ENCODE measurements at places on chromosomes 11 and 22.

- no peak for DNase-seq
These were observed 39.0 kb upstream of the RTL6 start for GRCh38 chr22:44537015-44537414.

DNA sequence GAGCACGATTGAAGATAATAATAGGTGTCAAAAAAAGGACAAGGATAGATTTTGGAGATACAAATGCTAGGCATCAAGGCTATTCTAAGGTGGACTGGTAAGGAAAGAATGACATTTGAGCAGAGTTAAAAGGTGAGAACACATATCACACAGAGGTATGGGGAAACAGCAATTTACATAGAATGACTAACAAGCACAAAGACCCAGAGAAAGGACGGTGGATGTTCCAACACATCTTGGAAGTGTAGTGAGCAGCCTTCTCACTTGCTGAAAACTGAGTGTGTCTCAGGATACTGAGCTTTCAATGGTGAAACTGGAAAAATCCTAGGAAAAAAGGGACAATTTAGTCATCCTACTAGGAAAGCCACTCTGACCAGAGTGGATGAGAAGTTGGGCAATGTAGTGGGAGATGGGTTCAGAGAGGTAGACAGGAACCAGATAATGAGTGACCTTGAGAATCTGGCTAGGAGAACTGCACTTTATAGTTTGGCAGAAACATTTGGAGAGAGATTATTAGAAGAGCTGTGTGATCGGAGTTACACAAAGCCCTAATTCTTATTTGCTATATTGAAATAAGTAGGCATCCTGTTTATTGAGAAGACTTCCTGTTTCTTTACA lies 706.0 kb downstream of the KCNA4 start:
- no peak for DNase-seq

DNA sequence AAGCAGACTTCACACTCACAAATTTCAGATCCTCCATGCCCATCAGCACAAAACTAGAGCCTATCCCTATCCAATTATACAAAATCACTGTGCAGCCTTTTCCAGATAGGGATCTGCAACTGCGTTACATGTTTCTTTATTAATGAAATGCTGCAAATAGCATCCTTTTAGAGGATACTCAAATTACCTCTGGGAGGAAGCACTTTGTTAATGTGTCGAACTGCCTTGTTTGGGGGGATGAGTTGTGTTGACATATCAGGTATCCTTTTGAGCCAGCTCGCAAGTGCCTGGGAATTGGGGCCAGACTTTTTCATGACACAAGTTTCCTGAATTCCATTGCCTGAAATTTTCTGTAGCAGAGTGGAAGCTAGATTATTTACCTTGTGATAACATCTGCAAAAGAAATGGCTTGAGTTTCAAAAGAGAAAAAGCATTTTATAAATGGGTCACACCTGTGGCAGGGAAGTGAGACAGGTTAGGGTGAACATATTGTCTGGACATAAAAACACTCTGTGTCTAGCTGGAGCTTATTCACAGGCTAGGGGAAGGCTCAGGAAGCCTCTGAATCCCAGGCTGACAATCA lies 299.1 kb upstream of the MTNR1B start:
- no peak for DNase-seq

DNA sequence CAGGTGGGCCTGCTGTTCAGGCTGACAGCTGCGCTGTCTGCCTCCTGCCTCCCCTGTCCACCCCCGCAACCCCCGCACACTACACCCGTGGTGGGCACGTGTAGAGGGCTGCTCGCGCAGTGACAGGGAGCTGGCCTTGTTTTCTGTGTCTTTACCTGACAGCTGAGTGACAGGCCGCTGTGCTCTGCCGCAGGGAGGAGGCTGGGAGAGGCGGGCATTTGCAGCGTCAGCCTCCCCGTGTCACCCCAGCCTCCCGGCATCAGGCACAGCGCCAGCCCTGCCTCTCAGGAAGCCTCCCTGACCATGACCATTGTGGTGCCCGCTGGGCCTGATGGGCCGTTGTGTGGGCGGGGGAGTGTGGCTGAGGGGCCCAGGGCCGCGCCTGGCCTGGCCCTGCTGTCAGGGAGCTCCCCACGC lies 32.0 kb upstream of the RELT start:
- DNase-seq: no peak

DNA sequence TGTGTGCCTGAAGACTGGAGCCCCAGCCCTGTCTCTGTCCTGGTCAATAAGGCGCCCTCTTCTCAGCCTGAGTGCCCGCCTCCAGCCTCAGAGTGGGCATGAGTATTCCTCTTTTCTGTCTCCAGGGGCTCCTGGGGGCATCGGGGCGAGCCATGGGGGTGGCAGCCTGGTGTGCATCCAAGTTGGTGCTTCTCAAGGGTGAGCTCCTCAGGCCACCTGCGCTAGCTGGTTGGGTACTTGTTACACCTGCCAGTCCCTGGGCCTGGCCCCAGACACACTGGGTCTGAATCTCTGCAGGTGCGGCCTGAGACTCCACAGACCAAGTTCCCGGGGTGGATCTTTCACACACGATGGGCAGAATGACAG lies 168.6 kb upstream of the B3GAT1 start:
- DNase-seq: no peak

DNA sequence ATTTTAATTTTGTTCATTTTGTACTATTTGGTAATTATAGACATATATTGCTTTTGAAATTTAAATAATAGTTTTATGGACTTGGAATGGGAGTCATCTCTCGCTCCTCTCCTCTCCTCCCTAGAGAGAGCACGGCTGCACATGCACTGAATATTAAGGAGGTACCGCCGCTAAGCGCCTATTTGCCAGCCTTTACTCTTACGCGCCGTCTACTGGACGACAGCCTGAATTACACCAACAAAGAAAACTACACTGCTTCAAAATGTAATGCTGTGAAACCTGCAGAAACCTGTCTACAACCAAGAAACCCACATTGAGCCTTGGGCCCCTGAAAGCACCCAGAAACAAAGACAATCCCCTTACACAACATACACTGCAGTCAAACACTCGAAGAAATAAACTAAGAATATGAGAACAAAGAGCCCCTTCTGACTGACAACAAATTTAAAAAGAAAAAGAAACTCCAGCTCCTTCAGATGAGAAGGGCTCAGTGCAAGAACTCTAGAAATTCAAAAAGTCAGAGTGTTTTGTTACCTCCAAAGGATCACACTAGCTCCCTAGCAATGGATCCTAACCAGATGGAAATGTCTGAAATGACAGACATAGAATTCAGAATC lies 737.2 kb downstream of the LRRC4C start:
- no peak for DNase-seq

DNA sequence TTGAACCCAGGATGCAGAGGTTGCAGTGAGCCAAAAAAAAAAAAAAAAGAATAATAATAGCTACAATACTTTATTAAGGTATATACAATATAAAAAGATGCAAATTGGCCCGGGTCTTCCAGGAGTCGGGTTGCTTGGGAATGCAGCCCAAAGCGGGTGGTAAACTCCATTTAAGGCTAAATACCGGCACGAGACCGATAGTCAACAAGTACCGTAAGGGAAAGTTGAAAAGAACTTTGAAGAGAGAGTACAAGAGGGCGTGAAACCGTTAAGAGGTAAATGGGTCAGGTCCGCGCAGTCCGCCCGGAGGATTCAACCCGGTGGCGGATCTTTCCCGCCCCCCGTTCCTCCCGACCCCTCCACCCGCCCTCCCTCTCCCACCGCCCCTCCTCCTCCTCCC lies 143.3 kb downstream of the DLG2 start:
- DNase-seq: no peak

DNA sequence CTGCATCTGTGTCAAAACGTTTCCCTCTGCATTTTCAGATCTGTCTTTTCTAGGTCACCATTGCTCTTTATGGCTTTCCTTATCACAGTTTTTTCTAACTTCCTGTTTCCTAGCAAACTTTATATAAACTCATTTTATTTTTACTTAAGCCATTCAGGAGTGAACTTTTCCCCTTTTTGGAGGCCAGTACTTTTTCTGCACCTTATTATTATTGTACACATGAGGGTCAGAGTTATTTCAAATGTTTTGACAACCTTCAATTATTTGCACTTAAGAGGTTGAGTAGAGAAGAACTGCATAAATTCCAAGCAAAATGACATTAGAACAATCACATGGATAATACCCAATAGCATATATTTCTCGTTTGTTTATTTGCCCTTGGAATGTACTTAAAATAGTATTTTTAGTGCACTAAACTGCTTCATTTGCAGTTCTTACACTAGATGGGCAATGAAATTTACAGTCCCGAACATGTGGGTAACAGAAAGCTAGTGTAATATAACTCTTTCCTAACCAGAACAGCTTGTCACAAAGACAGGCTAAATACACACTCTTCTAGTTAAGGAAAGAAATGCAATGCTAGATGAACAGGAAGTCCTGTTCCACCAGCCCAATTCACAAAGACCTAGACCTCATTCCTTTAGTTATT lies 79.5 kb downstream of the UBASH3B start:
- no peak for DNase-seq

DNA sequence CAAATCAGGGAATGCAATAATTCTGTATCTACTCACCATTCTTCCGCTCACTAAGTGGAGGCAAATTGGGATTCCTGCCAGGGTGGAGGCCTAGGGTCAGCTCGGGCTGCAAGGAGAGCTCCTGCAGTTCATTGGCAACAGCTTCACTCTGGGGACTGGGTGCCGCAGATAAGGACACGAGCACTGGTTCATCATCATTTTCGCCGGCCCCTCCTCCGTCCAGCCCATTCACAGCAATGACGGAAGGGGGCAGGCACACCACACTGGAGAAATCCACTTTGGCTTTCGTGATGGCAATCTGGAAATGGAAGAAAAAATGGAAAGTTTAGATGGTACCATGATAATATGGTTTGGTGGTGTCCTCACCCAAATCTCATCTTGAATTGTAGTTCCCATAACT lies 84.4 kb downstream of the MRTFA start:
- DNase-seq: no peak

DNA sequence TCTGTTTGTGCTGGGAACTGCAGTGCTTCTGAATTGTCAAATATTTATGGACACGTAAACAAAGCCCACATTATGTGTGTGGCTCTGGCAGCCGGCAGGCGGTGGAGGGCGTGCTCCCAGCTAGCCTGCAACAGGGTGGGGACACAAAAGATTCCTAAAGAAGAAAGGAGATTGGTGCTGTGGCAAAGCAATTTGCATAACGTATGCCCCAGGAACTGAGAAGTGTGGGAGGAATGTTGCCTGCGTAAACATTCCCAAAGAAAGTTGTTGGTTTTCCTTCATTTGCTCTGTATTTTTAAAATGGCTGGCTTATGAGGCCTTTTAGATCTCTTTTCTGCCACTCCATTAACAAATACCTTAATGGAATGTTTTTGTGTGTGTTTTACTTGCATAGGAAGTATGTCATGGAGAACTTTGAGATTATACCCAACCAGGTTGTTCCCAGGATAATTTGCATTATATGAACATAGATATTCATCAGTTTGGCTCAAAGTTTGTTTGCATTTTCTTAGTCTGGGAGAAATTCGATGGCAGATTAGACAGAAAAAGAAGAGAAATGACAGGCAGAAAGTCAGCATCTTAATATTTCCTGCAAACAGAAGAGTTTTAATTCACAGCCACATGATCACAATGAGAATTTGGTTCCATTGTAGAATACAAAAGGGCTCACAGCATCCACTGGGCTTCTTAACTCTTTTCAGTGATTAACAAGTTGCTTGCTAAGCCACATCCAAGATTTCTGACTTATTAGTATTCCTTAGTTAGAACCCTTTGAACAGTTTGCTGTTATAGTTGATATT lies 41.8 kb upstream of the DLAT start:
- peak; percentile 39 for DNase-seq

GRCh38 chr11:46451759-46452158 lies 60.2 kb upstream of the CHRM4 start:
- DNase-seq: no peak

DNA sequence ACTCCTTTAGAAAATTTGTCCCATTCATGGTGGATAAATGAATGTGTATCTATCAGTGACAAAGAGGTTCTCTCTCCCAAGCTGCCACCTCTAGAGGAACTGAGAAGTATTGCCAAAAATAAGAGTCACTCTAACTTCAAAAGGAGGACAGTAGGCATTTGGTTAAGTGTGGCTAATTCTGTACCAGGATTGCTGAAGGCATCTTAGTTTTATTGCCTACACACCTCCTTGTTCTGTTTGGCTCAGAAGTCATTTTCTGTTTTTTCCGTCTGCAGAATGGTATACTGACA lies 189.0 kb upstream of the MPPED2 start:
- DNase-seq: no peak

DNA sequence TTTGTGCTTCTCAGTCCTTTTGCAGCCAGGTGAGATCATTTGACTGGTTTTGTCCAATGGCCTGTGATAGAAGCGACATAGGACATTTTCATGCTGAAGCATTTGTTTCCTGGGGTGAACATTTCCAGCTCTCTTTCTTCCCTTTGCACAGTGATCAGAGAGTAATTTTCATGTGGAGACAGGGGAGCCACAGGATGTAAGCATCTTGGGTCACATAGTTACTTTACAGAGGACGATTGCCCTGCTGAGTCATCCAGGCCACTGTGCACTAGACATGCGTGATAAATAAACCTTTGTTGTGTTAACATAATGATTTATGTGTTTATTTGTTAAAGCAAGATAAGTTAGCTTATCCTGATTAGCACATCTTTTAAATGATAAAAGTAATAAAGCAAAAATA lies 263.5 kb upstream of the CCDC179 start:
- DNase-seq: peak; percentile 3

- no peak for DNase-seq
These were observed at the start of gene SLC16A8 for GRCh38 chr22:38083931-38084631. SLC16A8 (minus strand) TSS chr22:38084184; CDS start chr22:38082873, 1,311 bp downstream.

DNA sequence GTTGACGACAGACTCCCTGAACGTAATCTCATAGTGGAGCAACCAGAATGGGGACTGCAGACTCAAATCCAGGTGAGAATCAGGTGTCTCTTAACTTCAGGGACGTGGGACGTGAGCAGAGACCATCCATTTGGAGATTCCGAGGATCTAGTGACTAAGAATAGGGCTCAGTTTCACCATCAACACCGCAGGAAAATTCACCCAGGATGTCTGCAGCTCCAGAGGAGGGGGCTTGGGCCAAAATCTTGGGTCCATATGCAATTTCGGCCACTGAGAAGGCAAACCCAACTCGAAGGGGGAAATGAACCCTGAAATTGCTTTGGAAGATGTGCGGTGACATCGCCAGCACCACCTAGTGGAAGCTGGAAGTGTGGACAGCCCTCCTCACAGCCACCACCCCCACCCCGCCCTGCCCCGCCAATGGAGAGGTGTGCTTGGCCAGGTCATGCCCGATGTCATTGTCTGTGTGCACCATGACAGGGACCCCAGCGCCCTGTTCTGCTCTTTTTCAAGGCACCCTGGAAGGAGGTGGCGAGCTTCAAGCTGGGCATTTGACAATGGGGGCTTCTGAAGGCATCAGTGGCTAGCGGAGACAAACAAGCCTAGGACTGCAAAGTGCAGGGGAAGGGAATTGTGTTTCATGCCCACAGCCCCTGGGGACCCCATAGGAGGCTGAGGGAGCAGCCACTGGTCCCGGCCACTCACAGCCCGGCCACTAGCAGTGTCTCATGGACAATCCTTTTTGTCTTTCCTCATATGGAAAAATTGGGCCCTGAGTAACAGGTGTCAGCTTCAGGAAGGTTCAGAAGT lies 24.8 kb downstream of the APOL1 start:
- DNase-seq: peak; percentile 61

Measured in LoVo (cell line).